Cerebellar cortex (tissue), 1 donor: ENCODE measurements at places on chromosomes 11 and 22.

GRCh38 chr22:25718135-25718840 lies 23.7 kb upstream of the MYO18B start:
- DNase-seq, result no peak

GRCh38 chr22:31449506-31449905 lies 40.1 kb downstream of the EIF4ENIF1 start:
- no peak for DNase-seq

- no peak for DNase-seq
These were observed 43.8 kb downstream of the SC5D start for GRCh38 chr11:121336279-121336937.

GRCh38 chr22:31399211-31400022 lies at the start of gene DRG1:
TSS of gene DRG1 (plus strand) at chr22:31399604. CDS start at chr22:31399684, 80 bp downstream.
- DNase-seq, result peak; percentile 96

DNA sequence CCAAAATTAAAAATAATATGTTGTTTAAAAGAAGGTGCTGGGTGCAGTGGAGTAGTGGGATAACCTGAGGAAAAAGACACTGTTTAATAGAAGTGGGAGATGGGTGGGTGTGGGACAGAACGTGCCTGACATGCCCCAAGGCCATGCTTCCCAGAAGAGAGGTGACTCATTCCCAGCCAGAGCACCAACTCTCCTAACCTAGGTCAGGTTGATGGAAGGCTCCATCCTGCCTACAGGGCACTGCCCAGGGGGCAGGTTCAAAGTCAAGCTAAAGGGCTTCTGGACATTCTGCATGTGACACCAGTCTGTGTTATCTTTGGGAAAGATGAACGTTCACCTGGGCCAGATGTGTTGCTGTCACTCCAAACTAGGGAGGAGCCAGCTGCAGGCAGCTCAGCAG lies 453.1 kb downstream of the SOX6 start:
- no peak for DNase-seq

- DNase-seq, result no peak
These were observed 1003.3 kb downstream of the TBC1D22A start for GRCh38 chr22:47765757-47766156.
